ENCODE measurements at places on chromosomes 7 and 10. TPM values are rescaled to one million over a fixed set of nuclear protein-coding genes. Genes with fewer than 3 reads are reported as not detected.

DYNC1I1 gene
- total RNA-seq = 31.3 TPM

CDNF gene
- total RNA-seq = not detected

CTAGE8 gene
- total RNA-seq = not detected

ZSWIM8 gene
- 31.6 TPM for total RNA-seq

GTPBP10 gene
- 12.6 TPM for total RNA-seq

PKD2L1 gene
- total RNA-seq = not detected

MKX gene
- total RNA-seq = 0.19 TPM

HTR7 gene
- total RNA-seq = under 0.01 TPM

WNT8B gene
- not detected for total RNA-seq

POLR2J2 gene
- total RNA-seq = 0.97 TPM

MAP3K8 gene
- 2.4 TPM for total RNA-seq

SLC18A3 gene
- total RNA-seq = not detected

ARHGEF35 gene
- 0.32 TPM for total RNA-seq
